ENCODE measurements at places on chromosomes 2 and 18.

DNA sequence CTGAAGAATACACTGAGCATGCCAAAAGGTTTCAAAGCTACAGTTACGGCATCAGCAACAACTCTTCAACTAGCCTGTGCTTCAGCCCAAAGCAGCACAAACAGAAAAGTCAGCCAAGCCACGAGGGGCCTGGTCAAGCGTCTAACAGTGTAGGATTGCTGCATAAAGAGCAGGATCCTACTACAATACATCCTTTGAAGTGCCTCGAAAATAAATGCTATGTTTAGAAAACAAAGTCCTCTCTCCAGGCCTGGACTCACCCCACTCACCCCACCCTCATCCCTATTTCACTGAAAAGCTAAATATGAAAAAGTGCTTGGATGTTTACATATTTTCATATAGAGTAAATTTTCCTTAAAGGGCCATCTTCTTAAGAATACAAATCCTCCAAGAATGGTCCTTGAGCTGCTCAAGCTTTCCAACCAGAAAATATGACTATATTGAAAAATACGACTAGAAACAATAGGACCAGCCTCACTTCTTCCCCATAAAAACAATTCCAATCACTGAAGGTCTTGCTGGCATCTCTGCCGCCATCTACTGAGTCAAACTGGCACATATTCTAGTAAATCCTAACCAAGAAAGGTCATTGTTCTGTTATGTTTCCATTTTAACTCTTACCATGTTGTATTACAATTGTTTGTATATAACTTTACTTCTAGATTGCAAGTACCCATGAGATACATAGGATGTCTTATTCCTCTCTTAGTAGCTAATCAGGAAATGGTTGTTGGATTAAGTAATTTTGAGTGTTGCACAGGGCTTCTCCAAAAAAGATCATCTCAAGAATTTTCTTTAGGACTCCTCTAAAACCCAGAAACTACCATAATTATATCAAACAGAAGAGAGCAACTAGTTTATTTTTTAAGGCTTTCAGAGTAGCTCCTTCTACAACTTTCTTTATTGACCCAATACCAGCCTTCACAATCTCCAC lies 63.6 kb downstream of the CLHC1 start:
- DNase-seq: peak; percentile 70

- no peak for DNase-seq
Measured at GRCh38 chr2:137357634-137358033, 592.3 kb downstream of the THSD7B start.

GRCh38 chr2:8592736-8593135 lies 89.1 kb upstream of the ID2 start:
- peak; percentile 49 for DNase-seq

GRCh38 chr2:237497838-237498186 lies 10.8 kb downstream of the MLPH start:
- no peak for DNase-seq

GRCh38 chr2:227515742-227516141 lies 43.8 kb downstream of the AGFG1 start:
- peak; percentile 37 for DNase-seq

DNA sequence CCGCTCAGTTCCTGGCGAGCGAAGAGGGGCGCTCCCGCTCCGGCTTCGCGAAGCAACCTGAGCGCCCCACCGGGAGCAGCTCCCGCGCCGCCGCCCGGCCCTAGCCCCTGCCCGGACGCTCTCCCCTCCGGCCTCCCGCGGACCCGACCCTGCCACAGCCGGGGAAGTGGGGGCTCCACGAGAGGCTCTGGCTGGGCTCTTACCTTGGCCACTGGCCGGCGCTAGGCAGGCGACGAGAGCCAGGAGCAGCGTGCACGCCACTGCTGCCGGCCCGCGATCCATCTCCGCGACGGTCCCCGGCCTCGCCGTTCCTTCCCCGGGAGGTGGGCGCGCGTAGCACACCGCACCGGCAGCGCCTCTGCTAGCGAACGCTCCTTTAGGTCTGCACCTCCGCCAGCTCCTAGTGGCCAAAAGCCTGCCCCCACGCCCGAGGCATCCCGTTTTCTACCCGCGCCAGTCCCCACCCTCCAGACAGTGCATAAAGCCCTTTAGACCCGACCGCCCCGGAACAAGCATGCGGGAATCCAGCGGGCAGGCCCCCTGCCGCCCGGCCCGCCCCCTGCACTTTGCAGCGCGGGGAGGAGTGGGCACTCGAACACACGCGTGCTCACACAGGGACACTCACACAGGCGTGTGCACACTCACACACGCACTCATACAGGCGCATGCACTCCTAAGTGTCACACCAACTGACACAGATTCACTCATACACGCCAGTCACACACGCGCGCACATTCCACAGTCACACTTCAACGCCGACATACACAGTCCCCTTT lies at the start of gene LRP2:
Gene LRP2, minus strand, starts transcription at position 417 of the 776 bp plus-strand sequence. Its CDS starts 135 bp downstream, at position 282.
- DNase-seq: no peak

GRCh38 chr2:138275881-138276280 lies 225.7 kb upstream of the SPOPL start:
- DNase-seq: peak; percentile 84

DNA sequence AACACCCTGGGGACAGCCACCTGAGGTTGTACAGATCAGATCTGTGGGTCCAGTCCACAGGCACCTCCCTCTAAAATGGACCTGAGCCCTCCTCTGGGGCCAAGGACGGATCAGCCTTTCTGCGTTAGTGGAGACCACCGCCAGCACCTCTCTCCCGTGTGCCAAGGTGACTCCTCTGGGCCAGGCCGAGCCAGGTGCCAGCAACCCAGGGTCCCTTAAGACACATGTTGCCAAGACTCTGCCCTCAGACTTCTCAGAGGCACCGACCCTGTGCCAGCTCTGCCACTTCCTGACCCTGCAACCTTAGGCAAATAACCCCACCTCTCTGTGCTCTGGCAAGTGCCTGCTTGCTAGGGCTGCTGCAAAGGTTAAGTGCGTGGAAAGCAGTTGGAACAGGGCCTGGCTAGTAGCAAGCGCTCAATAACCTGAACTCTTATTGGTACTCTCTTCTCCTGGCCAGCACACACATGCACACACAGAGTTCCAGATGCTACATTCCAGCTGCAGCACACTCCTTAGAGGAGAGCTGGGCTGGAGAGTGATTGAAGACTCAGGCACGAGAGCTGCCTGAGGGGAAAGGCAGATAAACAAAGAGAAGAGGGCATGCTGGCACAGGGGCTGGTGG lies 105.6 kb downstream of the TNS1 start:
- DNase-seq: no peak

- peak; percentile 29 for DNase-seq
Measured at GRCh38 chr2:219803294-219803693, 175.9 kb downstream of the SLC4A3 start.

- DNase-seq: no peak
Measured at GRCh38 chr2:133231264-133231663, 337.0 kb downstream of the NCKAP5 start.

DNA sequence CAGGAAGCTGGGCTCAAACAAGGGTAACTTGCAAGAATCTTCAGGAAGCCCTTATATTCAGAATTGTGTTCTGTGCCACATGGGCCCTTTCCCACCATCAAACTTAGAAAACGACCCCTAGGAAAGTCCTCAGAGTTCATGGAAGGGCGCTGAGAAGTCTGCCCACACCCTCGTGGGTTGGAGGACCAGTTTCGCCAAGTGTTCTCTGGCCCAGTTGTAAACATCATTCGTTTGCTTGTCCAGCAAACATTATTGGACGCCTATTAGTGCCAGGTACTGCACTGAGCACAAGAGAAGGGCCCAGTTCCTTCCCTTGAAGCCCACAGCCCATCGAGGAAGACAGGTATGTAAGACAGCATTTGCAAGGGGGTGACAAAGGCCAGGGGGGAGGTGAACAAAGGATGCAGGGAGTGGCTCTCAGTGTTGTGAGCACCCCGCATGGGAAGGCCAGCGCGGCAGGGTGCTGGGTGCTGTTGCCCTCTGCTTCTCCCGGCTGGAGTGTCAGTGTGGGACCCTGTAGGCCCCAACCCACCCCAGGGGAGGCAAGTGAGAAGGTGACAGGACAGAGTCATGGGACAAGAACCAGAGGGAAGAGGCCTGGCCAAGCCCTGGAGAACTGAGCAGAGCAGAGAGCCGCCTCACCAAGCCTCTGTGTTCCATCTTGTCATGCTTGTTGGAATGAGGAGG lies 60.2 kb upstream of the ALPP start:
- DNase-seq: no peak

DNA sequence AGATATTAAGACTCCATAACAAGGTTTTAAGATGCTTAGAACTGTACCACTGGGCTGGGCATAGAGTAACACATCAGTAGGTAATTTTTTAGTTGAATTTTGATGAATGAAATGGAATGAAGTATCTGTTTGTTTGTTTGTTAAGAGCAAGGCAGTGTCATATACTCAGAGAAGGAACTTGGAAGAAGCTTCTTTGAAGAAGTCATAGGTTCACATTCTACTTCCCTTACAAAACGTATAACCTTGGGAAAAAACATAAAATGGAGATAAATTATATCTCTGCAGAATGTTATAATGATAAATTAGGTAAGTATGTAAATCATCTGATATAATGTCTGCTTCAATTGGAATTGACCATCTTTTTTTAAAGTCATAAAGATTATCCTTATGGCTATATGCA lies 122.1 kb upstream of the SLC39A10 start:
- DNase-seq: no peak

DNA sequence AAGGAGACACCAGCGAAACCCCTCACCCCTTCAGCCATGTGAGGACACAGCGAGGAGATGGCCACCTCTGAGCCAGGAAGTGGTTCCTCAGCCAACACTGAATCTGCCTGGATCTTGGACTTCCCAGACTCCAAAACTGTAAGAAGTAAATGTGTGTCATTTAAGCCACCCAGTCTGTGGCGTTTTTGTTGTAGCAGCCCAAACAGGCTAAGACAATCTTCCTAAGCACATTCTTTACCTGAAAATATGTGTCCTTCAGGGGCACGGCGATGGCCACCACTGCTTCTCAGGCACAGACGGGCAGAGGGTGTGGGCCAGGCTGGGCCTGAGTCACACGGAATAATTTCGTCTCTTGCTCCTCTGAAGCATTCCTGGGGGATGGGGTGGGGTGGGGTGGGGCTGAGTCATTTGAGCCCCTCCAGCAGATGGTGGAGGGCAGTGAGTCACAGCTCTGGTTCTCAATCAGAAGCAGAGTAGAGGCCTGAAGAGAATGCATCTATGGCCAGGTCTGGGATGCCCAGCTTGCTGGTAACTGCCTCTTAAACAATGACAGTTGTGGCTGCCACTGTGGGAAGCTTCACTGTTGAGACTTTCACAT lies 142.4 kb downstream of the CAPN13 start:
- peak; percentile 96 for DNase-seq

DNA sequence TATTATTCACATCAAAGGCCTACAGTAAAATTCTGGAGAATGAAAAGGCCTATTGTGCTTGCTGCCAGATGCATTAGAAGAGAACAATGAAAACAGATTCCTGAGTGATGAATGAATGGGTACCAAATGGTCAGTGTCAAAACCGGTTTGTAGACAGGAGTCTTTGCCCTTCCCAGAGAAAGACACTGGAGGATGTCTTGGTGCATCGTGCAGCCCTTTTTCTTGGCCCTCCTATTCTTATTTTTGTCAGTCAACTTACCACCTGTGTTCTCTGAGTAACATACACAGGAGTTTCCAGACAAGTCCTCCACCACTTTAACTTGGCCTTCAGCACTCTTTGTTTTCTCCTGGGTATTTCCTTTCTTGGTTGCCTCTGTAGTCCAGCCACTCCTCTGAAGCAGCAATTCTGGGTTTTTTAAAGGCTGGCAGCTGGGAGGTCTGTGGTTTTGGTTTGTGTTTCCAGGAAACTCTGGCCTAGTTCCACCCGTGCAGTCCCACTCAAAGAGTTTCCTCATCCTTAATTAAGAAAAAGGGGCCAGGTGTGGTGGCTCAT lies 29.4 kb downstream of the PSTPIP2 start:
- DNase-seq: peak; percentile 29

- DNase-seq: no peak
Measured at GRCh38 chr2:219500135-219500534, 1.4 kb downstream of the GMPPA start.

GRCh38 chr18:58862851-58863538 lies 1.7 kb upstream of the ZNF532 start:
- peak; percentile 51 for DNase-seq

DNA sequence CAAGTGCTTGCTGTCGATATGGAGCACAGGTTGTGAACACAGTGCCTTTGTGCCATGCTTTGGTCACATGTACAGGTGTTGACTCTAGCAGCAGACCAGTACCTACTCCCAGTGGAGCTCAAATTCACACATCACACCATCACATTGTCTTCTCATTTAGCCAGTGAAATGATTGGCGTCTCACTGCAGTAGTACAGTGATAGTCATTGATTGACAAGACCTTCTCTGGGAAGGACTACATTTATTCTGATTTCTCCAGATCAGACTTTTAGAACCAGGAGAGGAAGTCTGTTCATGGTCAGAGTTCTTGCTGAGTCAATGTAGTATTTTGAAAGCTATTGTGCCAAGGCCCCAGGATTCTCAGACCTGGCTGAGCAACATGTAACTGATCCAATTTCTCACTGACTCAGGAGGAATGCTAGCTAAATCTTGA lies 75.2 kb downstream of the FMNL2 start:
- peak; percentile 76 for DNase-seq

DNA sequence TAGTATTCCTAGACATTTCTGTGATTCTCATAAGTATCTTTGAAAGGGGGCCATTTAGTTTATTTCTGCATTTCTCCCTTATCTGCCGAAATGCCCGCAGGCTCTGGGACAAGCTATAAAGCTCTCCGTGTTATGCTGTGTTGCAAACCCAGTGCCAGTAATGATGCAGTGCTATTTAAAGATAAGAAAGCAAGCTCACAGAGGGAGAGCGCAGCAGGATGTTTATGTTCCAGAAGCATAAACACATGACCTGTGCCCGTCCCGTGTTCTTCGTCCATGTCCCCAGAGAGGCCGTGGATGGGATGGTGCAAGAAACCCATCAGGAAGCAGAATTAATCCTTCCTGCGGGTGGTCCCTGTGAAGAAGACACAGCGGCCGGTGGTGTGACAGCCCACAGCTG lies 99.4 kb downstream of the NEDD4L start:
- DNase-seq: no peak

GRCh38 chr2:212923393-212923792 lies 228.0 kb downstream of the IKZF2 start:
- no peak for DNase-seq

- no peak for DNase-seq
Measured at GRCh38 chr18:6748241-6748640, 18.7 kb downstream of the ARHGAP28 start.

DNA sequence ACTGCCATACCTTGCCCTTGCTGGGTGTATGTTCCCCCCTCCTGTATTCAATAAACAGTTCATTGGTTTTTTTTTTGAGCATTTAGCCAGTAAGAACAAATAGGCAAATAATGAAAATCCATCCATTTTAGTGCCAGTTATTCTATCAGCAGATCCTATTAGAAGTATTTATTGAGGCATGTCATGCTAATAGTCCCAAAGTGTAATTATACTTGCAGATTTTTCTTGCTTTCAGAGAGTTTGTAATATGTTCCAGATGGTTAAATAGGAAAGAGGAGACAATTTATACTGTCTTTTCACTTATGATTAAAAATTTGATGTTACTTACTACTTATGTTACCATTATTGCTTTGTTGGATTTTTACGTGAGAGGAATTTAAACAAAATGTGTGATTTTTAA lies 127.6 kb downstream of the NCOA1 start:
- DNase-seq: no peak
